Kidney (tissue), 22 donors: ENCODE measurements at places on chromosomes 13 and 19. TPM values are rescaled to one million over a fixed set of nuclear protein-coding genes. Genes with fewer than 3 reads are reported as not detected.

GRCh38 chr19:3857449-3858003 is 11.3 kb downstream of the ZFR2 start:
- DNase-seq: peak; percentile 51

GRCh38 chr13:101911752-101912151 is 459.3 kb downstream of the ITGBL1 start:
- DNase-seq: no peak

DNA sequence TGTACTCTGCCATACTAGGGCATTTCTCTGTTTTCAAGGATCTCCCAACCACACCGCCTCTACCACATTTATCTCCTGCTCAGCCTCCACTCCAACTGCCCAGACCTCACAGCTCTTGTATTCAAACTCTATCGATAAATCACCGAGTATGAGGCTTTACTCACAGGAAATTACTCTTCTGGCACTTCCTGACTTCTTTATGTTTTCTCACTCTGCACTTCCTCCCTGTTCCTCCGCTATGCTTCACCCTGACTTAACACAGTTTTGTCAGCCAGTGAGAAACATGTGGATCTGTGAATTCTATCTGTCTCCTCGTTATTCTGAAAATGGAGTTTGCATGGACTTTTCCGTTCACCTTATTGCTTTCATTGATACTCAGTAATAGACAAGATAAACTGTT is 2.6 kb upstream of the CARD8 start:
- no peak for DNase-seq

- DNase-seq: no peak
Measured at GRCh38 chr19:28170066-28170465, 1042.9 kb downstream of the UQCRFS1 start.

DNA sequence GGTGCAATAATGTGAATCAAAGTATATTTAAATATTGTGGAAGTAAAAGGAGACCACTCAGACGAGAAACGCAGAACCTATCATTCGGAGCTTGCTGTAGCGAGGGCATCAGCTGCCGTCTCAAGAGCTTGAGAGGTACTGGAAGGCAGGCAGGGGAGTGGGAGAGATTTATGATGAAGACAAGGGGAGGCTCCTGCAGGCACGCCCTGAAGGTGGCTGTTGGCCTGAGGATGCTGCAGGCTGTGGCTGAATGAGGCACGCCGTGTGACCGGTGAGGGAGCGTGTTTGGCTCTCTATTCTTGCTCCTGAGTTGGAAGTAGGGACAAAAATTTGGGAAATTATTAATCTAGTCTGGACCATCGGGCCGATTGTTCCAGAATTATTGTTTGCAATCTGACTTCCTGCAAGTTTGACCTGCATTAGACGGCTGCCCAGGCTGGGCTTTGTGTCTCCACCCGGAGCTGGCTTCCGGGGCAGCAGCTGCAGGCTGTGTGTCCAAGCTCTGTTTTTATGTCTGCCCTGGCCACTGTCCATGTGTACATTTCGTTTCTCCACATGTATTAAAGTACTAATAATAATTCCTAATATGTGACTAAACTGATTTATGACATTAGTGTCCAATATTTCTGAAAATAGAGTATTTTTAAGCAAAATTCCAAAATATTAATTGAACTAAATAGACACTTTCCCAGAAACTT is 91.1 kb upstream of the ANKRD10 start:
- peak; percentile 90 for DNase-seq

DNA sequence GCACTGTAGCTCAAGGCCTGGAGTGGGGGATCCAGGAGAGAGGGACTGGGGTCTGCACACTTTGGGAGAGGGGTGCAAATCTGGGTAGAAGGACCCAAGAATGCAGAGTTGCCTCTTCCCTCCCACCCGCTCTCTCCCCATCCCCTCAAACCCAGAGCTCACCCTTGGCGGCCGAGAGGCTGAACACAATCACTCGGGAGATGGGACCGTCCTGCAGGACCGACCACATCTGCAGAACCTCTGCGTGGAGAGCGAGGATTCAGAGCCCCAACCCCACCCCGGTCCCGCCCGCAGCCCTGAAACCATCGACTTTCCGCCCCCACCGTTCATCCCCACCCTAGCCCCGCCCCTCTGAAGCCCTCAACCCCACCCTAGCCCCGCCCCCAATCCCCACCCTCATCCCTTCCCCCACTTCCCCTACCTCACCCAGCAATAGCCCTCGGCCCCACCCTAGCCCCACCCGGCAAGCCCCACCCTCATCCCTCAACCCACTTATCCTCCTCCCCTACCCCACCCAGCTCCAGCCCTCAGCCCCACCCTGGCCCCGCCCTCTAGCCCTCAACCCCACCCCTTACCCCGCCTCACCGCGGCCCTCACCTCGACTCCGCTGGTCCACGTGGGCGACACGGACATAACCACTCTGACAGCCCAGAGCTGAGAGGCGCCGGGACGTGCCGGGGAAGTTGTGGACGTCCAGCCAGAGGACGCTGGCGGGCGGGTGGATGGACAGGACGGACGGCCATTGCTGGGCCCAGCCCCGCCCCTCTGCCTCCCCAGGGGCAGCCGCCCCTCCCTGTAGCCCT is 4.1 kb downstream of the KPTN start:
- DNase-seq: peak; percentile 77

GRCh38 chr13:46687810-46688209 is 109.2 kb downstream of the ESD start:
- DNase-seq: no peak

GRCh38 chr19:14349426-14349825 is 31.8 kb upstream of the ADGRE5 start:
- DNase-seq: no peak

DNA sequence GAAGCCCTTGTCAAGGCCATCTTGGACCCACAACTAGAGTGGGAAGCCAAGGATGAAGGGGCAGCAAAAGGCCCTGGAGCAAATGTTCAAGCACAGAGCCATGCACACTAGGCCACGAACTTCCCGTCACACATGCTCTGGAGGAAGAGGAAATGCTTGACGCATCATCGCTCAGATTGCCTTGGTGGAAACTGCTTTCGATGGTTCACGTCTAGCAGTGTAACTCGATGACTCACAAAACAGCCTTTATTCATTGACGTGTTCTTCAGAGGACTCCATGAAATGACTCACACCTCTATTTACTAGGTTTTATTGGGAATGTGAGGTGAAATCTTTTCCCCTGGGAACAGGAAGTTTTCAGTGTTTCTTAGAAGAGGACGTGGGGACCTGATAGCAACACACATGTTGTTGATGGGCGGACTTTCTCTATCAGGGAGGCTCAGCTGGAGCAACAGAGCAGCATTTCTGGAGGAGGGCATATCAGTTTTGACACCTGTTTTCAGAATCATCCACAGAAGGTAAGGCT is 79.8 kb upstream of the FLT1 start:
- no peak for DNase-seq

DNA sequence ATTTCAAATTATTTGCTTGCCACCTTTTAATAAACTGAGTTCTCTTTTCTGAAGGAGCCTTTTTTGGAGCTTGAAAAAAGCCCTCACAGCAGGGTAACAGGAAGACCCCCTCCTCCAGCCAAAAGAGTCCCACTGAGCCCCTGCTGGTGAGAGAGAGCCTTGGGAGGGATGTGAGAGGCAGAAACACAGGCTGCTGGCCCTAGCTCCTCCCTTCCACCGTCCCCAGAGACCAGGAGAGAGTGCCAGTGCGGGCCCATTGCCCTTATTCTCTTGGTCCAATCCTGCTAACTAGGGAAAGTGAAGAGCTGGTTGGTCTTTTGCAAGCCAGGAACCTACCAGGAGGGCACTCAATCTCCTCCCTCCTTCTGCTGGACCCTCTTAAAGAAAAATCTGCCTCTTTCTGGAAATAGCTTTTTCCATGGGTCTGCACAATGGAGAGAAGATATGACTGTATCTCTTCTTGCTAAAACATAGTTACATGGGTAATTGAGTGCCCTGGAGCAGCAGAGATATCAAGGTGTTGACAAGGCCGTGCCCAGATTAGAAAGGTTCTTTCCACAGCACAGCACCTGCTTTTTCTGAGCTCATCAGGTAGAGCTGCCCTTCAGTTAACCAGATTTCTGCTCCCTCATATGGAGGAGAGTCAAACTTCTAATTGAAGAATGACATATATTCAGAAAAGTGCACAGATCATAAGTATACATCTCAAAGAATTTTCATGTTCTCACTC is 113.9 kb downstream of the LRCH1 start:
- no peak for DNase-seq

GRCh38 chr13:112143753-112144615 is 77.0 kb downstream of the SOX1 start:
- DNase-seq: no peak

- DNase-seq: no peak
Measured at GRCh38 chr13:99215184-99215830, 14.7 kb downstream of the UBAC2 start.

DNA sequence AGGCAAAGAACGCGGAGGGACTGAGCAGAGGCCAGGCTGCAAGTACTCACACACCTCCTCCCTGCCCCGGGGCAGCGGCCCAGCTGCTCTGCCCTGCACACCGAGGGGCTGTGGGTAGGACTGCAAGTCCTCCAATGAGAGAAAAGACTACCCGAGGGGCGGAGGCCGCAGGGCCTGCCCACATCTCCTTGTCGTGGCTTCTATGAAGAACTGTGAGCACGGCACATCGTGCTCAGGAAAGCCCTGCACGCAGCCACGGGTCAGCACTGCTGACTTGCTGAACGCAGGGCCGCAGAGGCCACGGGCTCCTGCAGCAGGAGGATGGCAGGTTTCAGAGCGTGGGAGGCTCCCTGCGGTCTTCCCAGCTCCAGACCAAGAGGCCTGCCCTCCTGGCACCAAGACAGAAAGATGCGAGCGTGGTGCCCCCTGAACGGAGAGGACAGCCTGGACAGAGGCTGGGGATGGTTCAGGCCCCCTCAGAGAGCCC is 37.4 kb downstream of the CEBPG start:
- DNase-seq: peak; percentile 55

- no peak for DNase-seq
Measured at GRCh38 chr19:2223959-2224358, 12.2 kb downstream of the PLEKHJ1 start.

Gene CRX
- not detected for total RNA-seq

Gene ZNF93
- total RNA-seq: 4.5 TPM

Gene AKAP8L
- total RNA-seq: 122 TPM

Gene GJB6
- not detected for total RNA-seq

Gene APBA3
- total RNA-seq: 27.5 TPM
